ENCODE measurements at places on chromosomes 11 and 22.

- no peak for DNase-seq
Observed at GRCh38 chr11:113896156-113896879, 8.3 kb upstream of the HTR3B start.

DNA sequence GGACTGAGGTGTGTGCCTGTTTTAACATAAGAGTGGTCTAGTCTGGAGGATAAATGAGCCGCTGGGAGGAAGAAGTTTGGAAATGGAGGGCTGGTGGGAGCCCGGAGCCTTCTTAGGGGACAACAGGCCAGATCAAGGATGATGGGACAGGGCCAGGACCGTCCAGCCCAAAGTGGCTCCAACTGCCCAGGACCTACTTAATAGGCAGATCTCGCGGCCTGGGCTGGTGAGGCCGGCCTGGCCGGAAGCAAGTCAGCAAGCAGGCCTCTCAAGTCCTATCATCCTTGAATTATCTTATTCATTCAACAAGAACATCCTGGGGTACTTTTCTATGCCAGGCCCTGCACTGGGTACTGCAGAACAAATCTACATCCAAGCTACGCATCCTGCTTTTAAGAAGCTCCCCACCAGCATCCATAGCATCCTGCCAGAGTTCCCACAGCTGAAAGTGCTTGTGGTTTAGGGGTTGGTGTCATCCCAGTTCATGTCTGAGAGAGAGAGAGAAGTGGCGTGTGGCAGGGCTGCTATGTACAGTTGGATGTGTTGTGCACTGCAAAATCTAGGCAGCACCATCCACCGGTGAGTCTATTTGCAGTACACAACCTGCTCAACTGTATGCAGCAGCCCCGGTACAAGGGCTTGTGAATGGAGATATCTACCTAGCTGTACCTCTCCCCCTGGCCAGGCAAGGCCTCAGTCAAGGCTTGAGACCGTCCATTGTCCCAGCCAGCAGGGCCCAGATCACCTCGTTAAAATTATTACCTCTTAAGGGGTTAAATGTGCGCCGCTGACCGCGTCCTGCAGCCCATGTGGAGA, 82.1 kb downstream of the FBLN1 start:
- no peak for DNase-seq

- DNase-seq = no peak
Observed at GRCh38 chr11:117058761-117059261, 39.4 kb downstream of the SIK3 start.

GRCh38 chr22:41636467-41636866, 15.4 kb downstream of the XRCC6 start:
- no peak for DNase-seq

DNA sequence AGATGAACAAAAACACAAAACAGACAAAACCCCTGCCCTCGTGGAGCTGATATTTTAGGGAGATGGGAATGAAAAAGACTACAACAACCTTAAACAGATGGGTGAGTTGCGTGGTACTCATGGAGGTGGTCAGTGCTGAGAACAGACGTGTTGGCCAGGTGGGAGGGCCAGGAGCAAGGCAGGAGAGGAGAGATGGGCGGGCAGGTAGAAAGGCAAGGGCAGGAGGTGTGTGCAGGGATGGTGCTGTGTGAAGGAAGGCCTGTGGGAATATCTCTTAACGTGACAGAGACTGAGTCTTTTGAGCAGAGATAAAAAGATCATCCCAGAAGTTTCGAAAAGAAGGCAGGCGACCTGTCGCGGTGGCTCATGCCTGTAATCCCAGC, 7.0 kb downstream of the GAL start:
- DNase-seq = no peak
